ENCODE measurements at places on chromosomes 3 and 15.

- no peak for DNase-seq
Measured at GRCh38 chr3:20752416-20752815, 566.4 kb upstream of the SGO1 start.

GRCh38 chr15:100508641-100509300 is 20.0 kb downstream of the CERS3 start:
- no peak for DNase-seq

DNA sequence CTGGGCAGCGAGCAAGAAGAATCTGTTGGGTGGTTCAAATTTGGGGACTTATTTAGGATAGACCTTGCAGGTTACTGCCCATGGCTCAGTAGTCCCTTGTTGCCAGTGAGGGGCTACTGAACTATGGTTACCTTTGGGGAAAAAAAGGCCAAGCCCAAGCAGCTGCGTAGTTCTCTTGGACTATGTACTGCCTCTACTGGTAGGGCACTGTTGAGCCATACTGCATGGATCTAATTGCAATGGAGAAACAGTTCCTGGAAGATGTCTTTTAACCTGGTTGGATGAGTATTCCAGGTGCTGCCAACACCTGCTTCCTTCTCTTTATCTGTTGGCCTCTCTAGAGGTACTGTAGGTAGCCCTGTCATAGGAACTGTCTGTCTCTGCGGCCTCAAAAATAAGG is 671.9 kb upstream of the CBLB start:
- DNase-seq, result no peak

- DNase-seq, result no peak
Measured at GRCh38 chr3:189947068-189947467, 173.6 kb downstream of the P3H2 start.

GRCh38 chr15:51917493-51917892 is 54.1 kb downstream of the LEO1 start:
- DNase-seq, result peak; percentile 17

- DNase-seq, result no peak
Measured at GRCh38 chr3:101026244-101026643, 33.0 kb upstream of the ABI3BP start.

DNA sequence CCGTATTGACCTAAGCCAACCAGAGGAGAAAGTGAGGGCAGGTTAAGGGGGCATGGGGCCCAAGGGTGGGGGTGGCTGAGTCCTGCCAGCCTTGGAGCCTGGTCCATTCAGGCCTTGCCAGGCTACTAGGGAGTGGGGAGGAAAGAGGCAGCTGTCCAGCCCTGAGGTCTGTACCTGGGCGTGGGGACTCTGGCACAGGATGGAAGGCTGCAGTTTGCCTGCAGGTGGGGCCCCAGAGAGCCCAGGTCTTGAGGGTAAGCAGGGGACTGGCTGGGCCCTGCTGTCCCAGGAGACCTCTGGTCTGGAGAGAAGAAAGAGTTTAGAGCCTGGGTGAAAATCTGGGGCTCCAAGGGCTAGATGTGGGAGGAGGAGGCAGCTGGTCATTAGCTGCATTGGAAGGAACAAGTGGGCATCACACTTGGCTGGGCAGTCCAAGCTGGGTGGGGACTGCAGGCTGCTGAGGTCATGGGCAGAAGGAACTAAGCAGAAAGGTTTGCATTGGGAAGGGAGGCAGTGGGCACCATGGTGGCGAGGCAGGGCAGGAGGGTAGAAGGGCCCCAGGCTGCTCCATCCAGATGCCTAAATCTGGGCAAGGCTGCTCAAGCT is 108.4 kb downstream of the OXNAD1 start:
- no peak for DNase-seq

DNA sequence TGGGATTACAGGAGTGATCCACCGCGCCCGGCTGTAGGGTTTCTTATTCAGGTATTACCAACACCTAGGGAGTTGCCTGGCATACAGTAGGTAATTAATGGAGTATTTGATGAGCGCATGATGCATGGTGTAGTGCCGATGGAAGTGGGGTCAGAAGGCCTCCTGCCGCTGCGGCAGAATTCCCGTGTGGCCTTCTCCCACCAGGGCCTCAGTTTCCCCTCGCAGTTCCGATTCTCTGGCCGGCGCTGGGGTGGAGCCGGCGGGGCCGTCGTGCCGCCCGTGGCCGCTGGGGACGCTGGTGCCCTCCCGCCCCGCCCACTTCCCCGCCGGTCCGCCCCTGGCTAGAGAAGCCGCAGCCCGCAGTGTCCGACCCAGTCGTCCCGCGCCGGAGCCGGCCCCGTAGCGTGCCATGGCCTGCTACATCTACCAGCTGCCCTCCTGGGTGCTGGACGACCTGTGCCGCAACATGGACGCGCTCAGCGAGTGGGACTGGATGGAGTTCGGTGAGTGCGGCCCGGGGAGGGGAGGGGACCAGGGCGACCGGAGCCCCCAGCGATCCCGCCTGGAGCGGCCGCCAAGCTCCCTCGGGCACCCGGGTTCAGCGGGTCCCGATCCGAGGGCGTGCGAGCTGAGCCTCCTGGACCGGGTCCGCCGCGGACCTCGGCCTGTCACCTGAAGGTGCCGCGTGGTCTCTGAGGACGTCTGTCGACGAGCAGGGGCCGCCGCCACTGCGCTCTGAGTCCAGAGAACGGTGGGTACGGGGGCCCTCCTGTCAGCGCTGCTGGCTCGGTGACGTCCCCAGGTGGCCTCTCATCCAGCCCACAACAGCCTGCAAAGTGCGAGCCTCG is at the start of gene IRAK2:
Gene IRAK2, plus strand, starts transcription at position 374 of the 848 bp plus-strand sequence. Its CDS starts 36 bp downstream, at position 410.
- DNase-seq, result peak; percentile 76

DNA sequence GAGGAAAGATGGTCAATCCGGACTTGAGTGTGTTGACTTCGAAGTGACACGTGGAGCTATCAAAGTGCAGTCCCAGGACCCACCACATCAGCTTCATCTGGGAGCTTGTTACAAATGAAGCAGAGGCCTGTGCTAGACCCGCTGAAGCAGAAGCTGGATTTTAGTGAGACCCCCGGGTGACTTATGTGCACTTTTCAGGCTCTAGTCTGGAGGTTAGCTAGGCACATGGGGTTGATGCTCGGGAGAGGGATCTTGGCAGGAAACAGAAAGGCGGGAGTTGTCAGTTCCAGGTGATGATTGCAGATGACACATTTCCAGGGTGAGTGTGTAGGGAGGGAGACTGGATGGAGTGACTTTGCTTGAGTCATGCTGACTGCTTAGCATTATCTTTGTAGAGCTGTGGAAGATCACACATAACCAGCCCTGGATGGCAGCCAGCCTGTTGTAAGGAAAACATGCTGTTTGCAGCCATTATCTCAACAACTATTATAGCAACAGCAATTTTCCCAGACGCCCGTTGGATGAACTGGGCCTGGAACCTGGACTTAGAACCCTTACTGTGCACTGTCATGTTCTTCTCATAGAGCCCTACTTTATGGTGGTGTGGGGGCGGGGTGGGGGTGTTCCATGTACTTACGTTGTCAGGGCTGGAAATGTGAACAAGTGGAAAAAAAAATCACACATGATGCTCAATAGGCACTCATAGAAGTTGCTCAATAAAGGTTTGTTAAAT is 122.4 kb downstream of the THSD4 start:
- DNase-seq, result peak; percentile 86

DNA sequence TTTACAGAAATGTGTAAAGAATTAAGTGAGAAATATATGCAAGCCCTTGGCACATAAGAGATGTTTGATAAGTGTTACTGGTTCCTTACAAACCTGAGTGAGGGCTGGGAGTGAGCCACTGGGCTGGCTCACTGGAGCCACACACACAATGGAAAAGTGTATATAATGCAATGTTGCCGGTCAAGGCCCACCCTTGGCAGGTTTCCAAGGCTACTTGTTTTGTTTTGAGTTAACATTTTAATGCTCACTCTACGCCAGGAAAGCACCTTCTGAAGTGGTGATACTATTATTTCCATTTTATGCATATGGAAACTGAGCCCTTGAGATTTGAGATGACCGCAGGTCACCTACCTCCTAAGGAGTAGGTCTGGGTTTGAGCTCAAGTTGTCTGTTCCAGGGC is 71.8 kb upstream of the FHIT start:
- DNase-seq, result no peak

GRCh38 chr3:143277531-143277930 is 158.0 kb downstream of the CHST2 start:
- no peak for DNase-seq

DNA sequence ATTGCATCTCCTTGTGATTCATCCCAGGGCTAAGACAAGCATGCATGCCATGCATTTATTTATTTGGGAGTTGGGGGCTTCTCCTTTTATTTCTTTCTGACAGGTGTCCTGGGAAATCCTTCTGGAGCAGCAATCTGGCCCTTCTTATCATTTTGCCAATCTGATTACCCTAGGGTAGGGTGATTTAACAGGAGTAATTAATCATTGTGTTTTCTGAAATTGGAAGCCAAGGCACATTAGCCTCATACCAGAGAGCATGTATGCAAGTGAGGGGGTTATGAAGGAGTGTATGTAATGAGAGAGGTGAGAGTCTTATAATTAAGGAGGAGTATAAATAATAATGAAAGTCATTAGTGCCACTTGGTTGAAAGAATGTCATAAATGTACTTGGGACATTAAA is 37.4 kb upstream of the ARPP21 start:
- DNase-seq, result no peak

GRCh38 chr15:61582092-61582491 is 353.0 kb upstream of the RORA start:
- DNase-seq, result no peak

DNA sequence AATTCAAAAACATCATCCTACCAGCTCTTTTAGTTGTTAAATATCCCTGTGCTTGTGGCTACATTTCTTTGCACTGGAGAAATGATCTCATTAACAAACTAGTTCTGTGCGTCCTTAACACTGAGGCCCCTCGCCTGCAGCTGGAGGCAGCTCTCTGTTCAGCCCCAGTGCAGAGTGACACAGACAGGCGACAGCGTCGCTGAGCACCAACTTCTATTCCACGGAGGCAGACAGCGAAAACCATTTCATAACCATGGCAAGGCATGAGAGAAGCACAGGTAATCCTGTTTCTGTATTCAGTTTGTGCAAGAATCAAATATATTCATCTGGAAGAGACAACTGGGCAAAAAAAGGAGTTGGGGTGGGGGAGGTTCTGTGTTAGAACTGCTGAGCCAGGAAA is 530.7 kb downstream of the ZIC1 start:
- no peak for DNase-seq

DNA sequence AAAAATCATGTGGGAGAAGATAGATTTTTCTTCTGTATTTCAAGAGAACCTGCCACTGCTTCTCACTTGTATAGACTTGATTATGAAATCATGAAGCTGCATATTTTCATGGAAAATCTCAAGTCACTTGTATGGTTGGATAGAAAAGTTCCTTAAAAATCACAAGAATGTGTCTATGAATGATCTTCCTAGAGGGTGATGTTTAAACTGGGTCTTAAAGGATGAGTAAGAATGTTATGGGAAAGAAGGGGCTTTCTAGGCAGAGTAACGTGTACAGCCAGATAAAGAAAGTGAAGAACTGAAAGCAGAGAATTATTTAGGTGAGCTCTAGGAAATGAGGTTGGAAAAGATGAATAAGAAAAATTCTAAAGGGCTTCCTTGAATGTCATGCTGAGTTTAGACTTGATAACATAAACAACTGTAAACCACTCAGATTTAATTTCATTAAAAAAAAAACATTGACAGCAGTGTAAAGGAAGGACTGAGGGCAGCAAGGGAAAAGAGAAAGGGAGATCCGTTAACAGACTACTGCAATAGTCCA is 5.0 kb downstream of the CD47 start:
- no peak for DNase-seq

DNA sequence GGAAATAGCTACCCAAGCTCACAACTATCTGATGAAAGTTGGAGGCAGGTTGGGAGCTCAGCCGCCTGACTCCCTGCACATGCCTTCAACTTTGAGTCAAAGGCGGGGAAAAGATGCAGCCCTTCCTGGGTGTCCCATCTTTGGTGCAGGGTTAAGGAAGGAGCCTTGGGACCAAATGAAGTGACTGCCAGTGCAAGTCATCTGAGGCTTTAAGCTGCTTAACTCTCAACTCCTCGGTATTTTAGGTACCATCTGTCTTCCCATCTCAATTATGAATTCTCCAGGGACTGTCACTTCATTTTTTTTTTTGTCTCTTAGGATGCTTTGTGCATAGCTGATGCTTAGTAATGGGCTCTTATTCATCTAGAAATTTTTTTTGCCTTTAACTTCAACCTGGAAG is 408.8 kb upstream of the C2CD4B start:
- no peak for DNase-seq

DNA sequence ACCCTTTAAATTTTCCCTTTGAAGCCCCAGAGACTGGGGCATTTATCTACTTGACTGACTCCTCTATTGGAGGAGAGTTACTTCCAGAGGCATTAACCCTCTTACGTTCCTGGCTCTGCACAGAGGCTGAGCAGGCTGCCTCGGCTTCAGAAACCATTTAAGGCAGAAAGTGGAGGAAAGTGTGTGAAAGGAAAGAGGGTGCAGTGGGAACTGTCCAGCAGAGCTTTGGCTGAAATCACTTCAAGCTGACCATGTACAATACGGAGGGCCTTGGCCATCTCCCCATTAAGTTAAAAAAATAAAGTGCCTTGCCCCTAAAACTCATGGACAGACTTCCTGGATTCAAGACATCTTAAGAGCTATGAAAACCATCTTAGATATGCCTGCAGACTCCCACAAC is 238.7 kb downstream of the SV2B start:
- DNase-seq, result no peak

DNA sequence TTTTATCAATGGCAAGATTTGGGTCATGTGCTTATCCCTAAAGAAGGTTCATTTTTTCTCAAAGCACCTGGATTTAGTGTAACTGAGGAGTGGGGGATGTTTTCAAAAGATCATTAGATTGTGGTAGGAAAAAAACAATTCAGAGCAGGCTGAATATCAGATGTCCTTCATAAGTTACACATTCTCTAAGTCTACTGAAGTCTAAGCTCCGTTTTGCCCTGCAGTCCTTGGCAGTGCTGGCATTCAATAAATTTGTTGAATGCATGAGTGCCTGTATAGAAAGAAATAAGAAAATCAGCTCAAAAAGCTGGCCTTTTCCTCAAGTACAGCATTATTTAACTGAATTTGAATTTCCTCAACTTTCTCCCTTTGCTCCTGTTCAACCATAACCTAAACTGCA is 819.0 kb upstream of the GRM7 start:
- no peak for DNase-seq

DNA sequence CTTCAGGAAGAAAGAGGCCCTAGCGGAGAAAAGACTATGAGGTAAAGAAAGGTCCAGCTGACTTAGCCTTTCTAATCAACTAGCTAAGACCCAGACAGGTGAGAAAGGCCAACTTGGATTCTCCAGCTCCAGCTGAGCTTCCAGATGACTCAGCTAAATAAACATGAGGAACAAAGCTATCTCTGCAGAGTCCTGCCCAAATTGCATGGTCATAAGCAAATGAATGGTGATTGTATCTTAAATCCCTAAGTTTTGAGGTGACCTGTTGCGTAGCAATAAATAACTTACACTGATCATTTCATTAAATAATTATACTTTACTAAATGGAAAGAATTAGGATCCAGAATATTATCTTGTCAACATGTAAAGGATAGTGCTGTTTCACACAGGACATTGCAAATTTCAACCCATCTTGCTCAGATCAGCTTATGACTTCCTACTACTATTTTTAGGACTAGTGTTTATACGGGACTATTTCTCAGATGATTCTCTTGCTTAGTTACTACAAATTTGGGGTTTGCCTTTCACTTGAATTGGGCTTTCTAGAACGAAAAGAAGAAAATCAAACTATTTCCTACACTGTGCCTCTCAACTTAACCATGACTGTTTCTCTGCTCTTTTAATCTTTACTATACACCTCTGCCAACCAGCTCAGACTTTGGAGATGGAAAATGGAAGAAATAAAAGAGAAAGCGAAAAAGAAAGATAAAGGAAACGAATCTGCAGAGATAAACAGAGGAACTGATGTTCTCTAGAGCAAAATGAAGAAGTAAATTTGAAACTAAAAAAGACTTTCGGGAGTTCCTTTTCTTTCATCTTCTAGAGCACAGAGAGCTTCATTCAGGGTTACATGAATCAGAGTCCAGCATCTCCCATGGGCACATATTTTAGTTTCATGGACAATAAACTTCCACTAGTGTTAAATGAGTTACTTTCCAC is 6.6 kb upstream of the ADGRG7 start:
- DNase-seq, result no peak
